ENCODE measurements at places on chromosomes 5 and 9.

- DNase-seq: no peak
These were observed 1.0 kb upstream of the TPM2 start for GRCh38 chr9:35690614-35691333.

GRCh38 chr5:42767491-42768105 lies 11.0 kb downstream of the CCDC152 start:
- no peak for DNase-seq

DNA sequence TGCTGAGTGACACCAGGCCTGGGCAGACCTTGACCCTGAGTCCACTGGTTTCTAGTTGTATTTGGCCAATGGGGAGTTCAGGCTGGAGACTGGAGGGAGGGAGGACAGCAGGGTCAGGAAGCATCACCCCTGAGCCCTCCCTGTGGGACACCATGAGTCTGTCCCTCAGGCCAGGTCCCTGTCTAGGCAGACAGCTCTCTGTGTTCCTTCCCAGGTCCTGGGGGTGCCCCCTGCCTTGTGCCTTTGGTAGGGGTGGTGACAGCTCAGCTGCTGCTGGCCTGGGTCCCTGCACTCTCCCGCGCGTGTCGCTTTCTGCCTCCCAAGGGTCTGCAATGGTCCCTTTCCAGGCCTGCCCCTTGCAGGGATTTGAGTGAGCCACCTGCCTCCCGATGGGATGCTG lies 125.5 kb downstream of the OLFM1 start:
- no peak for DNase-seq

DNA sequence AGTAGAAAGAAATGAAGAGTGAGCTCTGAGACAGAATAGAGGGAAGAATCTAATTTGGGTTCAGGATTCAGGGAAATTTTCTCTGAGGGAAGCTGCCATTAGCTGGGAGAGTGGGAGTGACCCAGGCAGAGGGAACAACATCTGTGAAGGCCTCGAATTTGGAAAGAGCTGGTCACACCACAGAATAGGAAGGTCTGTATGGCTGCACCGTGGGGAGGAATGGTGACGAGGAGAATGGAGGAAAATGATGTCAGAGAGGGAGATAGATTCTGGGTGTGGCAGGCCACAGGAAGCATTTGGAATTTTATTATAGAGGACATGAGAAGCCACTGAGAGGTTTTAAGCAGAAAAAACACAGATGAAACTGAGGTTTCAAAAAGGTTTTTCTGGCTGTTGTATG lies 98.5 kb downstream of the MAMDC2 start:
- DNase-seq: no peak

Measured in stimulated activated CD8-positive, alpha-beta memory T cell treated with anti-CD3 and anti-CD28 coated beads, Interleukin-2, amount 100 ng/mL, for 48 hours (primary cell).